ENCODE measurements at places on chromosomes 12 and 14.

GRCh38 chr12:62744551-62744950 is 190.4 kb downstream of the PPM1H start:
- DNase-seq = no peak

DNA sequence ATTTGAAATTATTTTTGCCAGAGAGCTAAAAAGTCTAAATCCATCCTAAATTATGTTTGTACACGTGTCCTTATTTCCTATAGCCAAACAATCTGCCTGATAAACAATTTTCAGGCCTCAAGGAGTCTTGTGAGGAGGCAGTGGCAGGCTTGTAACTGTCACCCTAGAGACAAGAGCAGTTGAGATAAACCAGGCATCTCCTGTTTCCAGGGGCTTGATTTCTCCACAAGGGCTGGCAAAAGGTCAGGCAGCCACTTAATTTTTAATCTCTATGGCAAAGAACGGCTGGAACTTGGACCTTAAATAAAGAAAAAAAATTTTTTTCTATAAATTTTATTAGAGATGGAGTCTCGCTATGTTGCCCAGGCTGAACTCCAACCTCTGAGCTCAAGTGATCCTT is 15.5 kb downstream of the PKP2 start:
- no peak for DNase-seq

DNA sequence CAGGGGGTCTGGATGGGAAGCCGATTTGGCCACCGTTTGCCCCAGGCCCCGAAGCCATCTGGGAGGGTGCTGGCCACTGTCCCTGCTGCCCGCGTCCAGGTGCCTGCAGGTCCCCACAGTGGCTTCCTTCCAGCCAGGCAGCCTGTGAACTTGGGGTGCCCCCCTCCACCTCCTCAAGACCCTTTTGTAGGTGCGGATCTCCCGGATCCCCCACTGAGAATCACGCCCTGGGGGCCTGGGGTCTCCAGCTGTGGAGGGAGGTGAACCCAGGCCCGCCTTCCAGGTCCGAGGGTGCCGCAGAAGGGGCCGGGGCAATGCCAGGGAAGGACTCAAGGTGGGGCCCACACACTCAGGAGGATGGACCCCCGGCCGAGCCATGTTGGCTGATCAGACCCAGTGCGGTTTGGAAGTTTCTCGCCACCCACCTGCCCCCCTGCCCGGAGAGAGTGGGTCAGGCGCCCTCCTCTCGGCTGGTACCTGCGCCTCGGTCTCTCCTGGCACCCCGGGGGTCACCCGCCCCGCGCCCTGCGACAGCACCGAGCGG is 1.7 kb downstream of the MMP17 start:
- DNase-seq = no peak

DNA sequence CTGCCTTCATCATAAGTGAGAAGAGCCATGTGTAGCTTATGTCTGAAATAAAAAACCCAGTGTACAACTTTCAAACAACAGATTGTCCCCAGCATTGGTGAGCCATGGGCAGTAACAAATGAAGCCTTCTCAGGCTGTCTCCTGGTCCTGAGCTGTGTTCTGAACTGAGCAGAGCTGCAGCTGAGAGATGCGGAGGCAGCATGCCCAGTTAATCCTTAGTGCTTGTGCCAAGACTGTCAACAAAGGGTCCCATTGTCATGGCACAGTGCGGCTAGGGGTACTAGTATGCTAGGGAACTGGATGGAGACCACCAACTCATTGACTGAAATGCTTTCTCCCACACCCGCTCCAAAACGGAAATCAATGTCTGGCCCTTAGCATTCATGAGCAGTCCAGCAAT is 154.3 kb downstream of the RMST start:
- no peak for DNase-seq

DNA sequence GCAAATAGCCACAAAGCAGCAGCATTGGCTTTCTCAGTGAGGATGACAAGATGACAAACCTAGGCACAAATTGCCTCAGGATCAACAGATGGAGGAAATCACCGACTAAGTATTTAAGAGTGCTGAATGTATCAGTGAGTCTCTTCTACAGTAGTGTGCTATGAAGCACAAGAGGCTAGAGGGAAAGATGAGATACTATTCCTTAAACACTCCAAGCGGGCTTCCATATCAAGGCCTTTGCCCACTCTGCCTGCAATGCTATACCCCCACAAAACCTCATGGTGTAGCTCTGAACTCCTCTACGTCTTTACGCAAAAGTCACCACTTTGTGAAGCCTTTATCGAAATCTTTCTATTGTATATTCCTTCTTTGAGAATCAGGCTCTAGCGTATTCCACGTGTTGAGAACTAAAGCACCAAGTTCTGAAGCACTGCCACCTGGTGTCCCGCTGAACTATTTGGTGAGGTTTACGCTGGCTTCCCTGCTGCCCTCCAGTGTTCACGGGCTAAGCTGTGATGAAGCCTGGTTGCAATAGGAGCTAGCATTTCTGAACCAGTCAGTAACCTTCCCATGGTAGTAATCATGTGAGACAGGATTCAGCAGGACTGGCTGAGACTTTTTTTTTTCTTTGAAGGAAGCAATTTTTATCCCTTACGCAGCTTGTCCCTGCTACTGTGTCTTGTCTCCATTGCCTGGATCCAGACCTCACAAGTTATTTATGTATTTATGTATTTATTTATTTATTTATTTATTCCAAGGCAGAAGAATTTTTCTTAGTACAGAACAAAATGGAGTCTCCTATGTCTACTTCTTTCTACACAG is 426.5 kb upstream of the OR4E1 start:
- DNase-seq = no peak

DNA sequence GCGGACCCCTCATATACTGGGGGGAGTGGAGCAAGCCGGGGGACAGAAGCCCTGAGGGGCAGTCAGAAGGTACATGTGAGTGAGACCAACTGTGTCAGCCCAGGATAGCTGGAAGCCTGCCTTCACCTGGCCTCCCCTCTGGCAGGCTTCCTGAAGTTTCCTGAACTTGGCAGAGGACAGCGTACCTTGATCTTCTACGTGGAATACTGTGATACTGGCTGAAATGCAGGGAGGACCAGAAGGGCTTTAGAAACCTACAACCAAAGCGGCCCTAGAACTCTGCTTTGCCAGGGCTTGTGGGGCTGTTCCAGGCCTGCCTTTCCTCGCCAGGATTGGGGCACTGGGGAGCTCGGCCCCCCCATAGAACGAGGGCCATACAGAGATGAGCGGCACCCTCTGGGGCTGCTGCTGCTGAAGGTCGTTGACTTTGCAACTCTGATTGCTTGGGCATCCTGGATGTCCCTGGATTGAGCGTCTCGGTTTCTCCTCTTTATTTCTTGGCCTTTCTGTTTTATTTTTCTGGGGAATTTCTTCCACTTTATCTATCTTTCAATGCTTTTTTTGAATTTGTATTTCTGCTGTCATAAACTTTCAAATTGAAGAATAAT is 66.5 kb downstream of the SLC25A47 start:
- DNase-seq = no peak

DNA sequence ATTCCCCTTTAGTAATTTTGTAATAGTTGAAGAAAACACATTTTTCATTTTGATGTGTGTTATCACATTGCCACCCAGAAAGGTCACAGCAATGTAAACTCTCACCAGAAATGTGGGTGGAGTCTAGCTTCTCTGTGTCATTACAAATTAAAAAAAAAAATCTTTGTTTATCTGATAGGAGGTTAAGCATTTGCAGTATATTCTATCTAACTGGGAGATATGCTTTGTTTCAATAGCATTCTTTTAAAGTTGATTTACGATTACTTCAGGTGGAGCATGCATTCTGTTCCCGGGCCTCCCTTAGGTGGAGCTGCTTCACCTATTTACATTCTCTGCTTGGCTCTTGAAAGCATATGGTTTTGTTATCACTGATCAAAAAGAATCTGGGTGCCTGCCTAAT is 7.8 kb downstream of the ADIPOR2 start:
- no peak for DNase-seq

DNA sequence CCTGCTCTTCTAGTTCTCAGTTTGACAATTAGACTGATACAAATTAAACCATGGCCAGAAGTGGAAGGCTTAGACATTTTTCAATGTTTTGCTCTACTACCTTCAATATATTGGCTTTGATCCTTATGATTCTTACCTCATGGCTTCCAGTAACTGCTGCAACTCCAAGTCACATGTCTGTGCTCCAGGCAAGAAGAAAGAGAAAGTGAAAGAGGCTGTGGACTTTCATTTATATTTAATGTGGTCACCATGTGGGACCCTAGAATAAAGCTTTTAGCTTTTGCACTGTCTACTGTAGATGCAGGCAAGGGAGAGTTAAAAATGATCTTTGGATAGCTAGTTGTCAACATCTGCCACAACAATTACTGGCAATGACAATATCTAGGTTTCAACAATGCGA is 214.3 kb upstream of the PDE3A start:
- DNase-seq = no peak

DNA sequence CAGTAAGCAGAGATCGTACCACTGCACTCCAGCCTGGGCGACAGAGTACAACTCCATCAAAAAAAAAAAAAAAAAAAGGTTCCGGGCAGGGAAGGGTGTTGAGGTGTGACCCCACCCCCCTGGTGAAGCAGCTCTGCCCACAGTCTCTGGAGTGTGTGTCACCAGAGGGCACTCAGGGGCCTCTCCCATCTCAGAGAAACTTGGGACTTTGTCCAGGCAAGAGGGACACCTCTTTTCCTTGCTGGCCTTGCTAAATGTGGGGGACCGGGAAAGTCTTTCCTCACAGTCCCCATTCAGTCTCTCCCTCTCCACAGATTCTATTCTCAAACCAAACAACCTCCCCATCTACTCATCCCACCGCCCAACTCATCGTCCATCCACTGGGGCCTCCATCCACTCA is 43.6 kb downstream of the RFLNA start:
- DNase-seq = no peak

Data from stimulated activated CD4-positive, alpha-beta T cell treated with anti-CD3 and anti-CD28 coated beads, Interleukin-1b, Interleukin-23, amount 100 ng/mL, for 1 hour (primary cell).